ENCODE measurements at places on chromosomes 6 and 20. TPM values are rescaled to one million over a fixed set of nuclear protein-coding genes. Genes with fewer than 3 reads are reported as not detected.

GRCh38 chr6:17240803-17241500, 40.2 kb upstream of the RBM24 start:
- no peak for DNase-seq

DNA sequence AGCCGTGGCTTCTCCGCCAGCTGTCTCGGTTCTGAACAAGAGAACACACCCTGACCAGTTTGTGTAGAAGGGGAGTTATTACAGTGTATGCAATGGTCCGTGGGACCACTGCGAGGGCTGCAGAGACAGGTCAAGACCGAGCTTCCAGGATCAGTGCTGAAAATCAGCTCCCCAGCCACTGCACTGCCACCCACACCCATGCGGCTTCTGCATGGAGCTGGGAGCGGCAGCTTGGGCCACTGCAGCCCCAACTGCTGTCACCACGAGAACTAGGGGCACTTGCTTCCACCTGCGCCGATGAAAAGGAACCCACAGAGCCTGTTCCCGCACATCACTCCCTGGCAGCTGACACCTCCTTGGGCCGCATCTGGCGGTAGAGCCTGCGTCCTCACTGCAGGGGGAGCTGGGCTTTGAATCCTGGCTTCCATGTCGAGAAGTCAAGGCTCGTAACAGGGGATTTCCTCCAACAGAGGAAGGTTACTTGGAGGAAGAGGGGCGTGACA, 56.2 kb downstream of the TMEM242 start:
- DNase-seq: peak; percentile 52

DNA sequence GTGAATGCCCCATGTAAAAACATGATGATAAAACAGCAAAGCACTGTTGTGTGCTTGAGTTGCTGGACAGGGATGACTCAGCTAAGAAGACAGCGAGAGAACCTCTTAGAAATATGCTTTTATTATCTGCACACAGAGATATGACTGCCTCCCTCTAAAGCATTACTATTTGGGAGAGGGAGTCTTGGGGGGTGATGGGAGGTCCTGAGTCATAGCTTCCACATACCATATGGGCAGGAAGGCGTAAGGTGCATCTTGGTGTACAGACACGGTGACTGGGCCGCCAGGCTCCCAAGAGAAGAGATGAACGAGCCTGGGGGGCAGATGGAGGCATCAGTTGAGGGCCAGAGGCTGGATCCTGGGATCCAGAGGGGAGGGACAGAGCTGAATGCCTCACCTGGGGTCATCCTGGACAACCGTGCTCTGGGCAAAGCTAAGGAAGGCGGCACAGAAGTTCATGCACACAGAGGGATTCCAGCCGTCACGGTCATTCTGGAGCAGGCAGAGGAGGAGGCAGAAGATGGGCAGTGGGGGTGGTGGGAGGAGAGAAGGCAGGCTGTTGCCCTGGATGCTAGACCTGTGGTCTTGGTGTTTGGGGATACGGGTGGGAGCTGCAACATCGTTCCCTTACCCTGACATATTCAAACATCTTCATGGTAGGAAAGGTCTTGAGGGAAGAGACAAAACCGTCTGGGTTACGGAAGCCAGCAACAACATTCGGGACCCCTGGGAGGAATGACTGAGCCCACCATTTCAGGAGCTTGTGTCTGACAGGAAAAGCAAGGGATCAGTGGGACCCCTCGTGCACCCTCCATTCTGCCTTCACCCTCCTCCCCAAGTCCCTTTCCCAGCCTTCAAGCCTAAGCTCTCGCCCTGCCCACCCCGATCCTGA, 2.0 kb downstream of the DXO start:
- no peak for DNase-seq

GRCh38 chr6:140867336-140867735, 1265.4 kb upstream of the GJE1 start:
- DNase-seq: no peak

DNA sequence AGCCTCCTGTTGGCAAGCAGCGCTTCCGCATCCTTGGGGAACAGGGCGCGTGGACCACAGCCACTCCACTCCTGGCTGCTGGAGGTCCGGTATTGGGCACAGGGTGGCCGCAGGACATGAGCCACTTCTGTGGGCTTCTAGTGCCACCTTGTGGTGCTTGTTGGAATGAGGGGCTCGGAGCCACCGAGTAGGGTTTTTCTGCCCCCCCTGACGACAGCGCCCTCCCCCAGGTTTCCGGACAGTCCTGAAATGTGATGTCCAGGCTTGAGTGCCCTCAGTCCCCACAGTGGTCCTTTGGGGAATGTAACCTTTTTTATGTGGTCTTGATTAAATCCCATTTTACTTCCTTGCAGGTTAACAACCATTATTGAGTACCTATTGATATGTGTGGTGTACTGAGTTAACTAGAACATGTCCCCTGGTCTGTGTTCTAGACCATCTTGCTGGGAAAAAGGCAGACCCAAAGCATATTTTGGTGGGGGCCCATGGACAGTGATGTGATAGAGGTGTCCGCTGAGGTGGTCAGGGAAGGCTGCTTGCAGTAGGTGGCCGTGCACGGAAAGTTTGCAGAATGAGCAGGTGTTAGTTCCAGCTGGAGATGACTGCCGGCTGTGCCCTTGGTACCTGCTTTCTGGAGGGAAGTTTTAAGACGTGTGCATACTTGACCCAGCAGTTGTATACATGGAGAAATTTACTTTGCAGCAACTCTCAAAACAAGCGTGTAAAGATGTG, 70.0 kb downstream of the PTPN1 start:
- DNase-seq: peak; percentile 83

DNA sequence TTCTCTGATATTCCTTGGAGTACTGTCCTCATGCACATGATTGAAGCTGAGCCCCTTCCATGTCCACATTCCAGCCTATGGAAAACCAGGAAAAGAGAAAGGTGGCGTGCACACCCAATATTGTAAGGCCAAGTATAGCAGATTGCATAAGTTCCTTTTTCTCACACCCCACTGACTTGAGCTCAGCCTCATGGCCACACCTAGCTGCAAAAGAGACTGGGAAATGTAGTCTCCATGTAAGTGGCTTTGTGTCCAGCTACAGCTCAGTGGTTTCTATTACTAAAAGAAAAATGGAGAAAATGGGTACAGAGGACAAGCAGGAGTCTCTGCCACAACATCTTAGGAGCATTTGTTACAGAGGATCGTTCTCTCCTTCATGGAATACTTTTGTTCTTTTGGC, 10.8 kb upstream of the UST start:
- DNase-seq: no peak

DNA sequence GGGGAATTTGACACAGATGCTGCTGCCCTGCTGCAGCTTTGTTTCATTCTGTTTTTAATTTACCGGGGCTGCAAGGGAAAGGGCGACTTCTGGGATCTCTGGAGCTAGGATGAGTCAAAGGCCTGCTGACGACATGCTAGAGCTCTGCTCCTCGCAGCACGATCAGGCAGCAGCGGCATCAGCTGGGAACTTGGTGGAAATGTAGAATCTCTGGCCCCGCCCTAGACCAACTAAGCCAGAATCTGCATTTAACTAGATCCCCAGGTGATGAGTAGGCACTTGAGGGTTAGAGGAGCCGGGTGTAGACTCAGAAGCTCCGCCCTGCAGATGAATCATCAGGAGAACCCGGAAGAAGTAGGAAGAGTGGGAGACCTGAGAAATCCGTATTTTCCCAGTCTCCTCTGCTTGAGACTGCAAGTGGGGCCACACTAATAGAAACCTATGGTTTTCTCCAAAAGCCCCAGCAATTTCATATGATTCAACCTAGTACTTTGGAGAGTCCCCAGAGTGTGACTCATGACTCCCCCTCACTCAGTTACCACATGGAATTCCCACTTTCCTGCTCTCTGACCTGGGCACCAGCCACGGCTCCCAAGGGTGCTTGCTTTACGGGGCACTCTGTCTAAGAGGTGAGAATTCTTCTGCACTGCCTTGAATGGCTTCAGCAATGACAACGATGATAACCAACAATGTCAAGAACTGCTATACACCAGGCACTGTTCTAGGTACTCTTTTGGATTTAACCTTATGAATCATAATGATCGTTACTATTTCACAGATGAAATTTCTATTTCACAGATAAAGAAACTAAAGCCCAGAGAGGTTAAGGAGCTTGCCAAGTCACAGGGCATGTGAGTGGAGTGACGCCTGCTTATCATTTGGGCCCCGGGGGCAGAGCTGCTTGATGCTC, 18.1 kb downstream of the TUBB2B start:
- peak; percentile 79 for DNase-seq

DNA sequence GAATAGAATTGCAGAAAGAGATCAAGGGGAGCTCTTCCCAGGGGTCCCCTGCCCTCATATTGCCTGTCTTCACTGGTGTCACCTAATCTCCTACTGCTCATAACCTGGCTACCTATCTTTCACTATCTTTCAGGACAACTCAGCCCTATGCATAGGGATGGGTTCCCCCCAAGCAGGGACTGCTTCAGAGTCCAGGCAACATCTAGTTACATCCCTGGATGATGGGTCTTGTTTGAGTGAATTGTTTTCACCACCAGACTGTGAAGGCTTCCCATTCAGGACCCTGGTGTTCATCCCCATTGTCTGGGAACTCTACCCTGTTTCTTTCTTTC, 850 bp upstream of the HECA start:
- DNase-seq: no peak

DNA sequence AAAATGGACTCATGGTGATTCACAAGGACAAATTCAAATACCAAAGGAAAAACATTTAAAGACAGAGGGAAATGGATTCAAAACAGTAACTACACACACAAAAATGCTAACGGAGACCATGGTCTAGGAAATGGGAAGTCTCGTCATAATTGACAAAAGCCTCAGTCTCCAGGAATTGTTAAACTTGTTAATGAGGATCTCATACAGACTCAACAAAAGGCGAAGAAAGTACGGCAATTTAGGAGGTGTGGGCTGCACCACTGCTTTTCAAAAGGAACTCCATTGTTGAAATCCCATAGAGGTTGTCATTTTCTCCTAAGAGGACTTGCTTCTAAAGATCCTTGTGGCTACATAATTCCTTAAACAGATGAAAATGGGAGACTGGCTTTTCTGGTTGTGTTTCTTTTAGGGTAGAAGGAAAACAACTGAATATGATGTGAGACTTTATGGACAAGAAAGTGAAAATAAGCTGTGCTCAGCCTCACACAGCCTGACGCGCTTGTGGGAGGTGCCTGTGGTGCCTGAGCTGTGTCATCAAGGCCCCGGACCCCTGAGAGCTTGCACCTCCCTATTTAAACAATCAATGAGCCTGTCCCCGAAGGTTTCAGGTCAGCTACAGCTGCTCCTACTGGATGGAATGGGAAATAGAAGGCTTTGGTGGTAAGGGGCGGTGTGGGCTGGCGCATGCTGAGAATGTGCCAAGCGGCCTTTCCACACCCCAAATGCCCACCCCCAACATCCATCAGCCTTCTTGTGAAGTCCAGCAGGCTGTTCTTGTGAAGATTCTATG, 2.5 kb upstream of the CLDN20 start:
- DNase-seq: peak; percentile 40

GRCh38 chr6:143253586-143253985, 192.9 kb downstream of the AIG1 start:
- DNase-seq: no peak

GRCh38 chr6:145559836-145560235, 175.5 kb downstream of the EPM2A start:
- DNase-seq: no peak

GRCh38 chr6:37589941-37590340, 90.2 kb upstream of the CCDC167 start:
- no peak for DNase-seq

- no peak for DNase-seq
Observed at GRCh38 chr20:31653561-31653960, 15.8 kb downstream of the COX4I2 start.

The PKHD1 gene
- 0.09 TPM for total RNA-seq

The OR2J3 gene
- 0.30 TPM for total RNA-seq

The LAMA4 gene
- total RNA-seq: 1.6 TPM

The ERMARD gene
- total RNA-seq: 17.7 TPM

The CPNE5 gene
- 0.71 TPM for total RNA-seq

The PTK6 gene
- total RNA-seq: 0.32 TPM

The CTCFL gene
- 0.70 TPM for total RNA-seq
